T-helper 2 cell treated with Interferon-gamma antibody and Interleukin-4, amounts not matched to agents 100 ng/mL and 5 ng/mL, for 36 hours (primary cell): ENCODE measurements at places on chromosomes 3 and 15. TPM values are rescaled to one million over a fixed set of nuclear protein-coding genes. Genes with fewer than 3 reads are reported as not detected.

Gene MEX3B
- 0.95 and 1.0 TPM in 2 replicates for total RNA-seq

Gene ERC2
- 0.11 and 0.20 TPM in 2 replicates for total RNA-seq

Gene CADM2
- not detected in 2 replicates for total RNA-seq

Gene GOLGA6A
- not detected in 2 replicates for total RNA-seq

Gene PLA2G4D
- not detected in 2 replicates for total RNA-seq

Gene IL5RA
- not detected in 2 replicates for total RNA-seq

Gene HHATL
- not detected in 2 replicates for total RNA-seq
